ENCODE measurements at places on chromosomes 11 and 22.

GRCh38 chr11:70542406-70542805 lies 144.1 kb downstream of the CTTN start:
- no peak for DNase-seq

- DNase-seq: no peak
Measured at GRCh38 chr22:50731811-50732624, 6.0 kb upstream of the ACR start.

- DNase-seq: peak; percentile 12
Measured at GRCh38 chr11:34052608-34053160, 1.2 kb downstream of the CAPRIN1 start.

GRCh38 chr22:45491841-45492240 lies 10.8 kb upstream of the FBLN1 start:
- DNase-seq: no peak

- DNase-seq: no peak
Measured at GRCh38 chr22:40975366-40975765, 24.2 kb downstream of the RBX1 start.

- DNase-seq: no peak
Measured at GRCh38 chr11:205221-206001, 1.8 kb downstream of the BET1L start.

- no peak for DNase-seq
Measured at GRCh38 chr22:46437671-46438440, 99.6 kb downstream of the CELSR1 start.

DNA sequence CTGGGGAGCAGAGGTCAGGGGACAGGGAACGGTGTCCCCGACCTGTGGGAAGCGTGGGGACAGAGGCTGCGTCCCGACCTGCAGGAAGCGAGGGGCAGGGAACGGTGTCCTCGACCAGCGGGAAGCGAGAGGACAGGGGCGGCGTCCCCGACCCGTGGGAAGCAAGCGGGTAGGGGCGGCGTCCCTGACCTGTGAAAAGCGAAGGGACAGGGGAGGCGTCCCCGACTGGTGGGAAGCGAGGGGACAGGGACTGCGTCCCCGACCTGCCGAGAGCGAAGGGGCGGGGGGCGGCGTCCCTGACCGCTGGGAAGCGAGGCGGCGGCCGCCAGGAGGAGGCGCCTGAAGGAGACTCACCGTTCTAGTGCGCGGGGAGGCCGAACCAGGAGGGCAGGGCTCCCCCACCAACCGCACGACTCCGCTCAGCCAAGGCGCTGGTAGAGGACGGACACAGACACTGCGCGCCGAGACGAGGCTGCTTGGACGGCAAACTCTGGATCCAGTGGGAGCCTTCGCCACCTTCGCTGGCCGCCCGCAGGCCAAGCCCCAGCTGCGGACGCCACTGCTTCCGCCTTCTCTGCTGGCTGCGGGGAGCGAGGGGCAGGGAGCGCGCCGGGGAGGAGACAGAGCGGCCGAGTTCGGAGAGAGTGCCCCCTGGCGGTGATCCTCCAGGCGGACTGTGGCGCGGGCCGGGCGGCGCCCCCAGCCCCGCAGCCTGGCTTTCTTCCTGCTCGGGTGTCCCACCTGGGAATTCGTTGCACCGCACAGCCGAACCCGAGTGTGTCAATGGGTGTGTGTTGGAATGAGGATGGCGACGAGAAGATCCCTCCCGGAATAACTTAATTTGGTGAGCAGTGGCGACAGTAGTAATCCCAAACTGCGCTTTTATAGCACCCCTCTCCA lies at the start of gene TRAF6:
Gene TRAF6, minus strand, starts transcription at position 579 of the 900 bp plus-strand sequence. CDS start 8,757 bp downstream, outside the sequence.
- peak; percentile 81 for DNase-seq
